ENCODE measurements at places on chromosomes 2 and 18. TPM values are rescaled to one million over a fixed set of nuclear protein-coding genes. Genes with fewer than 3 reads are reported as not detected.

DNA sequence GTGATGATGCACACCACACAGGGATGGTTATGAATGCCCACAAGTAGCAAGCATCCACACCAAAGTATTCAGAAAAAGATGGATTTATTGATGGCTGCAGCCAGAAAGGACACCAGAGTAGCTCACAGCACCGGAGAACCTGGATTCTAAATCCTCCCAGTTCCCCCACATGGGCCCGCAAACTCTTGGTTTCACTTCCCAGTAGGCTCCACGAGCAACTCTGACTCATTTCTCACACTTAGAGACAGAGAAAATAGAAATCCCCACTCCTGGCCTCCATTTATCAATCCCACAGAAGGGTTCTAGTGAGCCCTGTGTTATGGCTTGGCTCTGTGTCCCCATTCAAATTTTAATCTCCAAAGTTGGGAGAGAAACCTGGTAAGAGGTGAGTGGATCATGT lies 426.7 kb upstream of the MYT1L start:
- no peak for DNase-seq
- no peak overlapping the region for H3K27ac ChIP-seq
- peaks cover 5% of the 10 kb centered on the region for H3K27me3 ChIP-seq
- H3K4me1 ChIP-seq = no peaks in the 10 kb centered on the region
- H3K36me3 ChIP-seq = no peaks in the 10 kb centered on the region

The EVX2 gene
- 0.10 TPM for total RNA-seq

GRCh38 chr18:63099091-63099840 lies 220.3 kb downstream of the BCL2 start:
- no peak overlapping the region for H3K4me3 ChIP-seq
- DNase-seq = no peak
- H3K27ac ChIP-seq = peak overlapping the region; percentile 31
- H3K36me3 ChIP-seq = no peaks in the 10 kb centered on the region

The STAT4 gene
- 2.1 TPM for total RNA-seq

The CIB4 gene
- total RNA-seq = not detected

The GKN1 gene
- 1.7 TPM for total RNA-seq

The NR4A2 gene
- total RNA-seq = 11.0 TPM

The CMPK2 gene
- total RNA-seq = 4.4 TPM

DNA sequence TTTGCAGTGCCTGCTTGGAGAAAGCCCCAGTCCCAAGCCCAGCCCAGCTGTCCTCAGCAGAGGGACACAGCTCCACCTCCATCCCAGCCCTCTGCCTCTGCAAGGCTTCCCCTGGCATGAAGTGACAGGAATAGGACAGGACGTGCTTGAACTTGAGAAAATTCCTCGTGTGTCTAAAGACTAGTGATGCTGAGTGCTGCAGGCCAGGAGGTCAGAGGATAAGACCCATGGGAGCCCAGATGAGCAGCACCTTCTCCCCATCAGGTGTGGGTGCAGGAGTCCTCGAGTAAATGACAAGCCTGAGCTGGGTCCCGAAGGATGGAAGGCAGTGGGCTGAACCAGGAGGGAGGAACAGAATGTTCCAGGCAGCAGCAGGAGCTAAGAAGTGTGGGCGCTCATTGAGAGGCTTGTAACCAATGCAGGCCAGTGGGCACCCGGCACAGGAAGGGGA lies 67.8 kb upstream of the UXS1 start:
- no peak overlapping the region for H3K4me3 ChIP-seq
- H3K27ac ChIP-seq = no peak overlapping the region
- no peaks in the 10 kb centered on the region for H3K27me3 ChIP-seq
- no peaks in the 10 kb centered on the region for H3K36me3 ChIP-seq

The CPLX4 gene
- total RNA-seq = not detected

- no peaks in the 10 kb centered on the region for H3K27me3 ChIP-seq
- H3K27ac ChIP-seq = no peak overlapping the region
- no peaks in the 10 kb centered on the region for H3K4me1 ChIP-seq
- no peak overlapping the region for H3K4me3 ChIP-seq
- DNase-seq = no peak
Observed at GRCh38 chr2:167944825-167945659, 302.4 kb downstream of the STK39 start.

DNA sequence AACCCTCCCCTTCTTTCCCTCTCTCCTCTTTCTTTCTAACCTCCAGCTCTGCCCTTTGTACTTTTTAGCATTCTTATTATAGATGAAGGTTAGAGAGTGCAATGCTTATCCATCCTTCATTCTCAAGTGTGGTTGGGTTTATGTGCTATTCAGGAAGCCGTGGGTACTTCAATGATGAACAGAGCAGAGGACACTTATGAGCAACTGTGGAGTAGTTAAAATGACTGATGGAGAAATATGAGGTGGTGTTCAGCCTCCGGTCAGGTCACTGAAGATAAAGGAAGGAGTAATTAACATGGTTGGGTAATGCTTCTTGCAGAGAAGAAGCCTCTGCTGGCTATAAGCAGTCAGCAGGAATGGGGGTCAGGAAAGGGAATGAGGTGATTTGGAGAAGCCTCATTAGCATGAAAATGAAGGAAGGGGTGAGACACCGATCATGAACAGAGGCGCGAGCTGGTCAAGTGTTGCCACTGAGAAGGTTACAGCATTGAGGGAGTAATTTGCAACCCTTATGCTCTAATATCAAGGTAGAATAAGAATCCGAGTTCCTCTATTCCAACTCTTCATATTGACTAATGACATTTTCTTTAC lies 174.7 kb downstream of the LPIN1 start:
- no peak overlapping the region for H3K4me3 ChIP-seq
- H3K27me3 ChIP-seq = peaks cover 7% of the 10 kb centered on the region
- no peak overlapping the region for H3K27ac ChIP-seq
- H3K36me3 ChIP-seq = no peaks in the 10 kb centered on the region

GRCh38 chr2:240392948-240393830 lies 42.3 kb upstream of the GPC1 start:
- no peak overlapping the region for H3K4me3 ChIP-seq
- H3K27ac ChIP-seq = no peak overlapping the region
- peak; percentile 64 for DNase-seq

- H3K27me3 ChIP-seq = peaks cover 10% of the 10 kb centered on the region
- peak; percentile 80 for DNase-seq
- peaks cover 5% of the 10 kb centered on the region for H3K4me1 ChIP-seq
Observed at GRCh38 chr2:223837287-223838061, at the start of gene AP1S3. TSS of gene AP1S3 (minus strand) at chr2:223837582. CDS start at chr2:223837450, 132 bp downstream.

DNA sequence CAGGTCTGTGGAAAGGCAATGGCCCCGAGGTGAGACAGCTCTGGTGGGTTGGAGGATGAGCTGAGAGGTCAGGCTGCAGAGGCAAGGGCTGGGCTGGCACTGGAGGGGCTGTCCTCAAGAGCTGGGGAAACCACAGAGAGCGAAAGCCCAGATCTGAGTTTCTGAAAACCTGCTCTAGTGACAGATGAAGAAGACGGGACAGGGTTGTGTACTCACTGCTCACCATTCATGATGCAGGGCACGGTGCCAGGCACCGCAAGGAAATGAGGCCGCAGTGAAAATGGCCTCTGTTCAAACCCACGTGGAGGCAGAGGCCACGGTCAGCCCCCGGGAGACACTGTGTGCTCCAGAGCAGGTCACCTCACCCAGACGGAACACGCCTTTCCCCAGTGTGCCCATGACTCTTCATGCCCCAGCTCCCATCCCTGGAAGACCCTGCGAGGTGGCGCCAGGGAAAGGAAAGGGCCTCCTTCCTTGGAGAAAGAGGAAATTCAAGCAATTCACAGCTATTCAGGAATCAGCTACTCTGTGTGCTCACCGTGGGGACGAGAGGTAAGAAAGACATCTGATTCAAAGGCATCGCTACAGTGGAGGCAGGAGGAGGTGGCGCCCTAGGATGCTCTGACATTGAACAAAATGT lies 24.3 kb upstream of the ID2 start:
- no peak overlapping the region for H3K27ac ChIP-seq
- no peak for DNase-seq
- peaks cover 39% of the 10 kb centered on the region for H3K4me1 ChIP-seq
- peaks cover 5% of the 10 kb centered on the region for H3K36me3 ChIP-seq
- H3K27me3 ChIP-seq = no peaks in the 10 kb centered on the region

Measured in type B pancreatic cell (in vitro differentiated cells).